CD4-positive, alpha-beta T cell treated with Interleukin-21 for 1 hour (primary cell): ENCODE measurements at places on chromosomes 2 and 18.

- no peak for DNase-seq
Observed at GRCh38 chr2:160156665-160157064, 43.4 kb downstream of the ITGB6 start.

GRCh38 chr2:197869501-197870111 is 65.2 kb downstream of the PLCL1 start:
- peak; percentile 64 for DNase-seq

DNA sequence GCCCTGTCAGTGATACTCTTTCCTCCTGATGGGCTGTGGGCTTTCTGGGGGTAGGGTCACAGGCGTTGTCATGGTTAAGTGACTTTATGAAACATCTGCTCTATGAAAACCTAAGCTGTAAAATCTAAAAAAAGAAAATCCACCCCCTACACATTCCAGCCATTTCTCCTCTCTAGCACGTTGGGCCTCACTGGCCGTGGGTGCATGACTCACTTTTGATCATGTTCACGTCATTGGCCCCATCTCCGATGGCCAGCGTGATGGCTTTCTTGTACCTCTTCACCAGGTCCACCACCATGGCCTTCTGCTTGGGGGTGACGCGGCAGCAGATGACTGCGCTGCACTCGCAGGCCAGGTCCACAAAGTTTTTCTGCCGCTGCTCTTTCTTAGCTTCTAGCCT is 39.3 kb upstream of the NARS1 start:
- no peak for DNase-seq

- no peak for DNase-seq
Observed at GRCh38 chr2:189439342-189439741, 1.9 kb upstream of the WDR75 start.
